Fibroblast of pulmonary artery (primary cell): ENCODE measurements at places on chromosomes 11 and 22.

GRCh38 chr11:121163658-121164308, 62.7 kb downstream of the TECTA start:
- no peak for DNase-seq

- DNase-seq, result peak; percentile 18
Measured at GRCh38 chr22:45777046-45777851, 105.6 kb downstream of the ATXN10 start.

DNA sequence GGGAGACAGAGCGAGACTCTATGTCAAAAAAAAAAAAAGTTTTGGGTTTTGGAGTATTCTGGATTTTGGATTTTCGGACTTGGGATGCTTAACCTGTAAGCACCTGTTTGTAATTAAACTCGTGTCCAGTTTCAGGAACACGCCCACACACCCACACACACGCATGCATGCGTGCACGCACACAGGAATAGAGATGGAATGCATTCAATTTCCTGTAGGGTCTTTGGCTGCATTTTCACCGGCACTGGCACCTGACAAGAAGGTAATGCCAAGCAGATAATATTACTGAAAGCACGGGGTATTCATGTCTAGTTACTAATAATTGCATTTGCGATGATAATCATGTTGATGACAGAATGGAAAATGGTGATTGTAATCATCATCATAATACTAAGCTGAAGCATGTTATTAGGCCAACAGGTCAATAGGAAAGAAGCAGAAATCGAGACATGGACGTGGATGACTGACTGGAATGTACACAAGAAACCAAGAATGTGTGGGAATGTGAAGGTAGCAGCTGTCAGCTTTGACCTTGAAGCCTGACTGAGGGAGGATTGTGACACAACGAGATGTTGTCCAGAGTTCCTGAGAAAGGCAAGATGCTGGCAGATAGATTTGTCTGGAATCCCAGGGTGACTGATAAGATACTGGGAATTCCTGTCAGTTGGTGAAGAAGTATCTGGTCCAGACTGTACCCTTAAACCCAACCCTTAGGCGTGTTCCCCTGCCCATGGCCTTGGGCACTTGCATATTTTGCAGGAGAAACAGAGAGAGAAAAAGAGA, 108.6 kb downstream of the SYN3 start:
- DNase-seq, result peak; percentile 59

DNA sequence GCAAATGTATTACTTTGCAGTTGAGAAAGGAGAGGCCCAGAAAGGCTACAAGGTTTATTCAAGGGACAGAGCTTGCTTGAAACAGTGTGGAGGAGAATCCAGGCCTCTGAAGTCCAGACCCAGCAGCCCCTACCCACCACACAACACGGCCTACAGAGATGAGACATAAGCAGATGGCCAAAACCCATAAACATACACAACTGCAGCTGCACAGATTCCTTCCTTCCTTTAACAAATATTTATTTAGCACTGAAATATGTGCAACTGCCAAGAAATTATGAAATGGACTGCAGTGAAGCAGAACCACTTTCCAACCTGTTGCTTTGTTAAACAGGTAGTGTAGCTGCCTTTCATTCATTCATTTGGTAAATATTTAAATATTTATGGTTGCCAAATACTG, 122.3 kb downstream of the SPATA19 start:
- DNase-seq, result no peak

DNA sequence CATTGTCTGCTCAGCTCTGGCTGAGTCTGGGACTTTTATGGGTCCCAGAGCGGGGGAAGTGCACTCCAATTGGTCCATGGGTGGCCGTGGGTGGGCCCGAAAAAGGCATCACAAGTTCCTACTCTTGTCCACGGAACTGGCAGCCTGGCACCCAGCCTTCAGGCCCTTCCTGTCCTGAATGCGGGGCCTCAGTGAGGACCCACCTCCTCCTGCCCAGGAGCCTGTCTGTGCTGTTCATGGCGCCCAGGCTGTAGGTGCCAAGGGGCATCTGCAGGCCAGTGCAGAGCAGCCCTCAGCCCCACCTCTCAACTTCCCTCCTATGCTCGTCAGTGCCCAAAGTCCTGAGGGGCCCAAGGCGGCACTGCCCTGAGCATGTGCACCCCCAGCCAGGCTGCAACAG, 411.7 kb upstream of the KIRREL3 start:
- DNase-seq, result no peak

DNA sequence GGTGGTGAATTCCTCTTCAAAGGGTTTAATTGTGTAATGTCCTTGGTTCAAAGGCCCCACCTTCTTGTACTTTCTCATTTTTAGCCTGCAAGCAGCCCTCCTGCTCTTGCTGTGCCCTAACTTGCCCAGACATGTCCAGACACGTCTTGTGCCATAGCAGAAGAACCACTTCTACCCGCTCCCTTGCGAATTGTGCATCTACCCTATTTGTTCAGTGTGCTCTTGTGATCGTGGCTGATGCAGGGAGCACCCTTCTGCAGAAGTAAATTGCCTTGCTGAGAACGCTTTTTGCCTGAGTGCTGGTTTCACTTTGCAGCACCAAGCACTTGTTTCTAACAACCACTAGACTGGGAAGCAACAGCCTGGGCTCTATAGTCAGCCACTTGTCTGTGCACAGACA, 249.4 kb downstream of the SBF2 start:
- DNase-seq, result peak; percentile 21

GRCh38 chr11:64237484-64237951, 3.1 kb downstream of the VEGFB start:
- DNase-seq, result no peak

GRCh38 chr11:94705891-94706615, 62.1 kb upstream of the AMOTL1 start:
- DNase-seq, result no peak

- DNase-seq, result peak; percentile 4
Measured at GRCh38 chr11:101401245-101401644, 182.6 kb downstream of the TRPC6 start.

DNA sequence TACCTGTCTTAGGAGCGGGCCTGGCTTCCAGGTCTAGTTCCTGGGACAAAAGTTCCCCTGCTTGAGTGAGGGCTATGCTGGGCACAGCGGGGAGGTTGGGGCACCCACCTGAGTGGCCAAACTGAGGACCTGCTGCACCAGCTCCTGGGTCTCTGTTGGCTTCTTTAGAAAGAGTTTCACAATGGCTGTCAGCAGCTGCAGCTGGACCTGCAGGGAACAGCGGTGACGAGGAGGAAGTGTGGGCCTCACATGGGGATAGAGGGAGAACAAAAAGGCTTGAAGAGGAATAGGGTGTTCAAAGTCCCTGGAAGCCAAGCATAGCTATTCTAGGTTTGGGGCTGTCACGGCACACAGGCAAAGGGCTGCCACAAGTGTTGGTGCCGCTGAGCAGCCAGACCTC, 26.7 kb upstream of the RASL10A start:
- no peak for DNase-seq

- no peak for DNase-seq
Measured at GRCh38 chr11:45062974-45063635, 83.3 kb upstream of the PRDM11 start.

- peak; percentile 50 for DNase-seq
Measured at GRCh38 chr11:2885017-2885677, 428 bp downstream of the CDKN1C start.

DNA sequence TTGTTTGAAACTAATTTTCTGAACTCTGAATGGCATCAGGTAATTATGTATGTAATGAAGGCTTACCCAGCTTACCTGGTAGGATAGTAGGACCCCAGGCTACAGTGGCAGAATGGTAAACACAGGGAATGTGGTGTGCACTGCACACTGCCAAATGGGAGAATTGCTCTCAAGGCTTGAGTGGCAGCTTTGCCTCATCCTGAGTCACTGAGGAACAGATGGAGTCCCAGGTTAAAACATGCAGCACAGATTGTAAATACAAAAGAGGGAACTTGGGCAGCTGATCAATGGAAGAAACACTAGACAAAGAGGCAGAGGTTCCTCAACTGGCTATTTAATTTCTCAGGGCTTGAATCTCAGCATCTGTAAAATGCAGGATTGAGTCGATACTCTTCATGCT, 24.4 kb downstream of the GPR83 start:
- DNase-seq, result no peak

DNA sequence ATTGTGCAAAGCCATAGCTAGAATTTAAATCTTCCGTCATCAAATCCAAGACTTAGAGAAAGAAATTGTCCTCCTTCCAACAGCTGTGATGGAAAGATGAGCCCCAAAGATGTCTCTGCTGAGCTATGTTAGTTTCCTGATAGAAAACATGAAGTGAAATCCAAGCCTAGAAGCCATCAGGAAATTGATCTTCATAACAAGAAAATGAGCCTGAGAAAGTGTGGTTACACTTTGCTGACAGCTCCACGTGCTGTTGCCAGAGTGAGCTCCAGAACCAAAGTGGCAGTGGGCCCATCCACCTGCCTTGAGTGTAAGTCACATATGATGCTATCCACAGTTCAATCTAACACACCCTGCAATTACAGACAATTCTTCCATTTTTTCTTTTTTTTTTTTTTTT, 58.0 kb upstream of the UBASH3B start:
- no peak for DNase-seq

GRCh38 chr11:85299258-85299942, 327.7 kb downstream of the DLG2 start:
- DNase-seq, result no peak

DNA sequence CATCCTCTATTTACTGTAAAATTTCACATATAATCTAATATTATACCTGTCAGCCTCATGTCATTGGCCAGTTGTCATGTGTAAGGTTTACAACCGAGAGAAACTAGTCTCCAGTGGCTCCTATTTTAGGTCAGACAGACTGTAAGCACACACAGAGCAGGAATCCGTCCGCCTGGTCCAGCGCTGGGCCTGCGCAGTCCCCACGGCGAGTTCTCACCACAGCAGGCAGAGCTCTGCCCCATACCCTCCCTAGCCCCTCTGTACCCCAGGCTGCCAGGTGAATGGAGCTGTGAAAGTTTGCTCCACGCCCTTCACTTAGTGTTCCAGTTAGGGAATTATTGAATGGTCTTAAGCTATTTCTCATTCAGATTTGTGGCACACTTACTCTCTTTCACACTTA, 63.7 kb downstream of the SNX19 start:
- DNase-seq, result no peak

DNA sequence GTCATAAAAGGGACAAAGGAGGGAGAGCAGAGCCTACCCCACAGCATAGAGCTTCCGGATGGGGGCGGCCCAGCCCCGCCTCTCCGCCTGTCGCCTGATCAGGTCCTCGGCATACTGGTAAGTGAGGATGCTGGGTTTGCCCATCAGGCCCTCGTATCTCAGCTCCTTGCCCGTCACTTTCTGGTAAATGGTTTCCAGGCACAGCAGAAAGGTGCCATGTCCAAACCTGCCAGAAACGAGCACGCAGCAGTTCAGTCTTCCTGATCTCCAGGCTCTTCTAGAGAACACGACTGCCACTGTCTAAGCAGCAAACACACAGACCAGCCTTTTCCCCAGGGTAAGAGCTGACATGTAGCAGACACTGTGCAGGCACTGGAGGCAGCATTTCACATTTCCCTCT, 17.4 kb upstream of the TMEM121B start:
- no peak for DNase-seq

- no peak for DNase-seq
Measured at GRCh38 chr11:96177146-96177545, 165.8 kb downstream of the MAML2 start.

GRCh38 chr22:42994917-42995562, 19.9 kb downstream of the PACSIN2 start:
- peak; percentile 96 for DNase-seq

DNA sequence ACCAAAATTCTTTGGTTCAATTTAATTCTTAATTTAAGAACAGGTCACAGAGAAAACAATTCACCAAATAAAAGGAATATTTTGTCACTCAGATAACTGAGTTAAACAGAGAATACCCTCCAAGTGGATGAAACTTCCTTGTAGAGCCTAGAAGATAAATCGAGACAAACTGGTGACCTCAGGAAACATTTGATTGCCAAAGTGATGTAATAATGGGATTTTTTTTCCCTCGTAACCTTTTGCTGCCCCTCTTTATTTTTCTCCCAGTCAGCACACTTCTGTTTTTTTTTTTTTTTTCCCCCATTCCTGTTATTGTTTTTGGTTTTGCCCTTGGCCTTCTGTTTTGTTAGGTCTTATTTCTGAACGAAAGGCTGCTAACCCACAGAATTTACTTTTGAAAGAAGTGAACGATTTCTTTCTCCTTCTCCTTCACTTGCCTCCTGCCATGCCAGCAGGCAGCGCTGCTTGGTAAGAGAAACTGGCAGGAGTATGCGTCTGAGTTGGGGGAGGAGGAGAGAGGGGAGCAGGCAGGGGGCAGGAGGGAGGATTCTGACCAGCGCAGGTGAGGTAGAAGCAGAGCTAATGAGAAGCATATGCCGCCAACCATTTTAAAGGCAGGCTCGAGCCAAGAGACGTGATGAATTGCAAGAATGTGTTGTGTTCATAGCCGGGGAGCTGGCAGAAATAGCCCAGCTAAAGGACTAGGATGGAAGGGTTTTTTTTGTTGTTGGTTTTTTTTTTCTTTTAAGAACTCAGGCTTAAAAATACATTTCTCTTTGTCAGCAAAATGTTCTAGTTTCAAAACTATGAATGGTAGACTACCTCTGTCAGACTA, 121.9 kb upstream of the MTMR2 start:
- DNase-seq, result peak; percentile 75

DNA sequence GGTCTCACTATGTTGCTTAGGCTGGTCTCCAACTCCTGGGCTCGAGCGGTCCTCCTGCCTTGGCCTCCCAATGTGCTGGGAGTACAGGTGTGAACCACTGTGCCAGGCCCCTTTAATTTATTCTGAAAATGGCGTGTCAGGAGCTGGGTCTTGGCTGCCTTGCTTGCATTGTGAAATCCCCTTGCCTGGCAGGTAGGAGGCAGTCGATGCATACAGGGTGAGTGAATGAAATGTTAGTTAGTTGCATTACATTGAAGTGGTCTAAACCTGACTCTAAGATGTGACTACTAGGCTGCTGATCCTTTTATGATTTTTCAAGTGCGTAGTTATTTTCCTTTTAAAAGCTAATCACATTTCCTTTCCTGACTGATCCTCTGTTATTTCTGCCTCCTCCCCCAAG, 42.9 kb downstream of the PARVB start:
- no peak for DNase-seq

DNA sequence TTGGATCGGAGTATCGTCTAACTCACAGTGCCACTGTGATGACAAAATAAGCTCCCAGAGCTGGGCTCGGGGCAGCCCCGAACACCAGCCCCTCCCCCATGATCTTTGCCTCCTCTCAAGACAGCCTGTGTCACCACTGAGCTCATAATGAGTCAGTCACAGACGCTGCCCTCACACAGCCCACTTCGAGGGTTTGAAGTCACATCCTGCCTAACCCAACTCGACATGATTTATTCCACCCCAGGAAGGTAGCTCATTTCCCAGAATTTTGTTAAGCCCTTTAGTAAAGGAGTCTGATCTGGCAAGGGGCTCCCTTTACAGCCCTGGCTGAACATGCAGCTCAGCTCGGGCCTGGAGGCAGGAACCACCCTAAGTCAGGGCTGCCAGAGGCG, 22.8 kb downstream of the MYH9 start:
- peak; percentile 97 for DNase-seq

GRCh38 chr11:40421208-40421981, 1038.1 kb downstream of the LRRC4C start:
- no peak for DNase-seq

GRCh38 chr11:72621008-72621610, 53.1 kb downstream of the PDE2A start:
- no peak for DNase-seq

GRCh38 chr22:32336771-32337424, 20.8 kb upstream of the RFPL3 start:
- DNase-seq, result no peak
